ENCODE measurements at places on chromosomes 1 and 21. TPM values are rescaled to one million over a fixed set of nuclear protein-coding genes. Genes with fewer than 3 reads are reported as not detected.

DNA sequence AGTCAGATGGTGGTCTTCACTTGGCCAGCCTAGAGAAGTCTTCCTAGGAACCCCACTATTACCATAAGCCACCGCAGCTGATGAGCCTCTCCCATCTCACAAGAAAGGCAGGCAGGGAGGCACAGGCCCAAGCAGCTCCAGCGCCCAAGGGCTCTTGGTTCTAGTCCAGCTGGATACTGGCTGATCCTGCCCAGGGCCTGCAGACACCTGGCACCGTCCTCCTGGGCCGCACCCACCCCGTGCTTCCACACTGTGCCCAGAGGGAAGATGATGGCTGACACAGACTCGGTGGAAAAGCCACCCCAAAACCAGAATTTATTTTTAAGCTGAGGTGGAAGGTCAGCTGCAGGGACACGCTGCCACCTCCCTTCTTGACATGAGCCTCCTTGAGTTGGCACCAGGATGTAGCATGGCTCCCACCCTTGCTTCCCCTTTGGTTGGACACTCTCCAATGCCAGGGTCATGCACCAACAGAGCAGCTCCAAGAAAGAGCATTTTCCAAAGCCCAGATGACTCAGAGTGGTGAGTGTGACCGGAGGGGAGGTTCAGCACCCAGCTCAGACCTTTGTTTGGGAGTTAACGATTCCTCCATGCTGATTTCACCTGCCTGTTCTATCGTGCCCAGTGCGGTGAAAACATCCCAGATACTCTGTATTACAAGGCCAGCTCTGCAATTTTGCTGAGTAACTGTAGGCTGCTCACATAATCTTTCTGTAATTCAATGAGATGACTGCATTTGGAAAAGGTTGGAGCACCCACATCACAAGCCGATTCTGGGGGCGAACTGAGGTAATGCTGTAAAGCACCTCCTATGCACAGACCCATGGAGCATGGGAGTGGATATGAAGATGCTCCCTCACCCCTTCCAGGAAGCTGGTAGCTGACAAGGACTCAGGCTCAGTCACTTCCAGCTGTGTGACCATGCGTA, 63.1 kb upstream of the SLC2A1 start:
- ATAC-seq = peak; percentile 94

- no peak for ATAC-seq
These were observed 45.7 kb downstream of the S1PR1 start for GRCh38 chr1:101282314-101283038.

- no peak for ATAC-seq
These were observed 151.7 kb downstream of the PLA2G4A start for GRCh38 chr1:186980400-186980799.

The FAM3B gene
- total RNA-seq = 23.3 TPM

Data from esophagus mucosa (tissue), 1 donor.